ENCODE measurements at places on chromosomes 4 and X.

- DNase-seq, result peak; percentile 71
Observed at GRCh38 chrX:135477576-135477975, 42.9 kb upstream of the INTS6L start.

- no peak for DNase-seq
Observed at GRCh38 chr4:89067417-89067816, 10.4 kb upstream of the FAM13A start.

DNA sequence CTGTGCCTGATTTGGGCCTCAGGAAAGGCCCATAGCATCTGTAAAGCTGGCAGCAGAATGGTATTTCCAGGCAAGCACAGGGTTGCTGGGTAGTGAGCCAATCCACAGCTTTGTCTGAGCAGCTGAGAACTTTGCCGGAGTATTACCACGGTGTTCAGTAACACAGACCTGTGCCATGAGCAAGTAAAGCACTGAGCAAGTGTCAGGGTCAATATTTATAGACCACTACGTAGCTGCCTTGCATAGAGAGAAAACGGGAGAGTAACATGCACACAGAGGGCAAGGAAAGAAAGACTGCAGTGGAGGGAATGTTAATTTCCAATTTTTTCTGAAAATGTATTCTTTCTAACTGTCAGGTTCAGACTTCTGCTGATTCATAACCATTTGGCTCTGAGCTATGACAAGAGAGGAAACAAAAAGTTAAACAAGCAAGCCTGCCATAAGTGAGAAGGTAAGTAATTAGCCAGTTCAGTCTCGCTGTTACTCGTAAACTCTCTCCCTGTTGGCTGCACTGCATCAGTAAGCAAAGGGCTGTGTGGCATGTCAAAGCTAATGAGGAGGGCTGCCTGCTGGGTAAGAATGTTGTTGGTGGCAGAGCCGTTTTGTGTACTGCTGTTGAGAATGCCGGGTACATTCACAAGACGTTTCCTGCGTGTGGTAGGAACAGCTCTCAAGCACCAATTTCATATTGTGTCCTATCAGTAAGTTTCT, 238.1 kb downstream of the BMPR1B start:
- DNase-seq, result peak; percentile 58

- peak; percentile 41 for DNase-seq
Observed at GRCh38 chrX:54785901-54786300, 12.2 kb downstream of the ITIH6 start.

DNA sequence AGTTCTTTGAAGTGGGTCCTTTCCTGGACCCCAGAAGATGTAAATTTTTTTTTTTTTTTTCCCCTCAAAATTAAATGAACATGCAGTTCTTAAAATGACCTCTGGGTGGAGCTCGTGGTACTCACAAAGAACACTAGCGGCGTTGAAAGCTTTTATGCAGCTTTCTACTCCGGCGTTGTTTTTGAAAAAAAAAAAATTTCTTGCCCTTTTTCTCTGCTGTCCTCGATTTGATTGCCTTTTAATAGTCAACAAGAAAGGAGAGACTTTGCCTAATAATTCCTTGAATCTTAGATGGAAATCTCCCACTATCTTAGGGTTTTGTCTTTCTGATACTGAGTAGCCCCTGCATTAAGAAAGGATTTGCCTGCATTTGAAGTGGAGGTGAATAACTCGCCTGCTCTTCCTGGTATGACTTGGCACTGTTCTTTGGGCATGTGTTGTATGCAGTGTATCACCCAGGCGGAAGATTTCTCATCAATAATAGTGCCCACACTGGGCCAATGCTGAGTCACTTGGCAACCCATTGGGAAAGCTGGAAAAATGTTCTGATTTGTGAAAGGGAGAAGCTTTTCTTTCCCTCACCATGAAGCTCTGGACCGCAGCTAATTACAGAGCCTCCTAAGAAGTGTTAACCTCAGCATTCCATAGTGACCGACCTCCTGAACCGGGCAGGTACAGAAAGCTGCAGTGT, 104.0 kb downstream of the PHEX start:
- DNase-seq, result peak; percentile 60

GRCh38 chrX:2397229-2398063, 103.3 kb downstream of the DHRSX start:
- no peak for DNase-seq

DNA sequence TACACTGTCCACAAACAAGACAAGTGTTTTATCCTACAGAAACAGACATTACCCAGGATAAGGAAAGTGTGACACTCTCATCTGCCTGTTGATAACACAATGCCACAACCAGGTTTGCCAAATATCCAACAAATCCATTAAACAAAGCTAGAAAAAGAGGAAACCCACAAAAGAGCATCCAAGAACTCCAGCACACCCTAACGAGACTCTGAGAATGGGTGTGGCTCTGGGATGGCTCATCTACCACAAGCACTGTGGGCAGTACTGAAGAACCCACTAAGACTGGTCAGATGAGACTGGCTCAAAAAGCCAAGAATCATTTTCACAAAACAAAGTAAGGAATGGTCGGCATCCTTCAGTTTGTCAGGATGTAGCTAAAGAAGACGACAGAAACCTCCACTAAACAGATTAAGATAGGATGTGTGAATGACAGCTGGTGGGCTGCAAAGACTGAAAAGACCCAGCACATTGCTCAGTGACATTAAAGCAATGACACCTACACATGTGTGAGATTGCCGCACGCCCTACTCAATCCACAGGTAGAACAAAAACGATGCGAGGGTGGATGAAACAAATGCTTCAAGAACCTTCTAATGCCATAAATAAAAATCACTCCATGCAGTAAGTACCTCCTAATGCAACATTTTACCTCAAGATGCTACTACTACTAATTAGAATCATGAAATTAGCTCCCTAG, 14.7 kb downstream of the ATP8A1 start:
- DNase-seq, result no peak

DNA sequence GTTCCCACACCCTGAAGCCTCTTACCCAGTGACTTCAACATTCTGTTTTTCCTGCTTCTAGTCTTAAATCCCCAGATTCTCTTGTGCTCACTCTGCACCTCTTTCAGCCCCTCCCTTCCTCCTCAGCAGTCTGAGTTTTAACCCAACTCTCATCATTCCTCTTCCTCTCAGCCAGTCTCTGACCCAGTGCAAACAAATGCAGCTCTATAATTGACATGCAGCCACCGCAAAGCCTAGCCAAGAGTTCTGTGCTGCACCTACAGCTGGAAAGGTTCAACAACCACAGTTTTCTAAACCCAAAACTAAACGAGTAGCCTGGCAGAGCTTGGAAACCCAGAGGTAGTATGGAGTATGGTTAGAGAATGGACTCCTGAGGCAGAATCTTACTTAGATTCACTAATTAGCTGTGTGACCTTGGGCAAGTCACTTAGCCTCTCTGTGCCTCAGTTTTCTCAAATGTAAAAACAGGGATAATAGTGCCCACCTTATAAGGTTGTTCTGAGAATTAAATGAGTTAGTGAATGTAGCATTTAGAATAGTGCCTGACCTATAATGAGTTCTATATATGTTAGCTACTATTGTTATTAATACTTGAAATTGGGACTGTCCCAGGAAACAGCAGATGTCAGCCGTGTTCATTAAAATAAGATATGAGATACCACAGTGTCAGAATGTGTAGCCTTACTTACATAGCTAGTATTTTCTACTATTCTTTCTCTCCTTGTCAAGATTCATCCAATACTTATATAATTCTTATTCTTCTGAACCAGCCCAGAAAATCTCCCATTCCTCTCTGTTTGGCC, 3.5 kb downstream of the TMEM154 start:
- DNase-seq, result no peak

- no peak for DNase-seq
Observed at GRCh38 chrX:97860226-97860625, 976.5 kb downstream of the RPA4 start.

- no peak for DNase-seq
Observed at GRCh38 chrX:2712890-2713840, 22.1 kb downstream of the CD99 start.

GRCh38 chrX:1274786-1275185, 6.2 kb downstream of the CSF2RA start:
- no peak for DNase-seq

DNA sequence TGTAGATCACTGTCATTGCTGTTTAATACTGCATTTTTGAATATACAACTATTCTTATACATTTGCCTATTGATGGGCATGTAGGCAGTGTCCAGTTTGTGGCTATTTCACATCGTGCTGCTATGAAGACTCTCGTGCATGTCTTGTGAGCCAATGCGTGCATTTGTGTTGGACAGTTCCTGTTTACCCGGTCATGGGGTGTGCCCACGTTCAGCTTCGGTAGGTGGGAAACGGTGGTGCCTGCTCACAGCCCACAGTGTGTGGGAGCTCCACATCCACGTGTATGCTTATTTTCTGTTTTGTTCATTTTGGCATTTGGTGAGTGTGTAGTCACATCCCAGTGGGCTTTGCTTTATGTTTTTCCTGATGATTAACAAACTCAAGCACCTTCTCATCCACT, 19.7 kb upstream of the RNF212 start:
- DNase-seq, result no peak

DNA sequence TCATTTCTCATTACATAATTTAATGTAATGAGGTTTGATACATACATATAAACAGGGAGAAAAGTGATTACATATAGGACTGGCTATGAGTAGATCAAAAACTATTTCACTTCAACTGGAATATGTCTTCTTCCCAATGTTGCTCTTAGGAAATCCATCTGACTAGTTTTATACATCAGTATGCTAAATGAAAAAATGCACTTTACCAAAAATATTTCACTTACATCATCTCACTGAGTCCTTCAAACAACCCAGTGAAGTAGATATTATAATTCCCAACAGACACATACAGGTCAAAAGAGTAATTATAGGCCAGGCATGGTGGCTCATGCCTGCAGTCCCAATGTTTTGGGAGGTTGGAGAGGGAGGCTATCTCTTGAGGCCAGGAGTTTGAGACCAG, 215.9 kb downstream of the MID1 start:
- DNase-seq, result no peak

DNA sequence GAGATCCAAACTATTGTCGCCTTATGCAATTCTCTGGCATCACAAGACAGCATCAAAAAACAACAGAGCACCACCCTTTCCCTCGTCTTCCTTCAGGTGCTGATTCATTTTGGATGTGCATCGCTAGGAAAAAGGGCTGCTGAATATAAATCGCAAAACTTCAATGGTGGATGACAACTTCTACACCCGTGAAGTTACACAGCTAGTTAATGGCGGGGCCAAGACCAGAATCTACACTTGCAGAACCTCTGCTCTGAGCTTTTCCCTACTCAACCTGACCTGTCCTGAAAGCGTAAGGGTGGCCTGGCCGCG, 674 bp downstream of the GNPDA2 start:
- no peak for DNase-seq

GRCh38 chr4:185782523-185782922, 29.5 kb downstream of the SORBS2 start:
- no peak for DNase-seq

DNA sequence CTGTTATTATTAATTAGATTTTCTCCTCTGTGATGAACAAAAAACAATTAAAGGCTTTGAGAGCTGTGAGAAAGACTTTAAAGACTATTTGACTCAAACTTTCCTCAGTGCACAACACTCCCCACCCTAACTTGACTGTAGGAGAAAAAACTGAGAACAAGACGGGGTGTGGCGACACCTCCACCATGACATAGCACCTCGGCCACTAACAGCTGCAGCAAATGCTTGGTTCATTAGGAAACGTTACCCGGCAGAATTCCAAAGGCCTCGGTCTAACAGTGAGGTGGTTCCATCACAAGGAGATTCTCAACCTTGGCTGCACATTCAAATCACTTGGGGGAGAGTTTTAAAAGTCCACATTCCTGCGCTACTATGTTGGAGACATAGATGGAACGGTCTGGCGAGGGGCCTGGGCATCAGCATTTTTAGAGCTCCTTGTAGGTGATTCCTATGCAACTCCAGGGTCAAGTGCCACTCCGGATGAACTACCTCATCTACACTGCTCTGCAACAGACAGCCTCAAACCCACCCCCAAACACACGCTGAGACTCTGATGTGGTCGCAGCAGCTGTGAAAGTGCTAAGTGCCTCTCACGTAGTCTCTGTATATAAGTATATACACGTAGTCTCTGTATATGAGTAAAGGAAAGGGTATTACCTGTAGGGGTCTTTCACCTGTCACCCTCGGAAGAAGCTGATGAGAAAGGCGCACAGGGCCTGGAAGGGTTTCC, 1.0 kb downstream of the FGFBP2 start:
- DNase-seq, result no peak

- DNase-seq, result no peak
Observed at GRCh38 chr4:185276036-185276435, 66.6 kb downstream of the SNX25 start.

DNA sequence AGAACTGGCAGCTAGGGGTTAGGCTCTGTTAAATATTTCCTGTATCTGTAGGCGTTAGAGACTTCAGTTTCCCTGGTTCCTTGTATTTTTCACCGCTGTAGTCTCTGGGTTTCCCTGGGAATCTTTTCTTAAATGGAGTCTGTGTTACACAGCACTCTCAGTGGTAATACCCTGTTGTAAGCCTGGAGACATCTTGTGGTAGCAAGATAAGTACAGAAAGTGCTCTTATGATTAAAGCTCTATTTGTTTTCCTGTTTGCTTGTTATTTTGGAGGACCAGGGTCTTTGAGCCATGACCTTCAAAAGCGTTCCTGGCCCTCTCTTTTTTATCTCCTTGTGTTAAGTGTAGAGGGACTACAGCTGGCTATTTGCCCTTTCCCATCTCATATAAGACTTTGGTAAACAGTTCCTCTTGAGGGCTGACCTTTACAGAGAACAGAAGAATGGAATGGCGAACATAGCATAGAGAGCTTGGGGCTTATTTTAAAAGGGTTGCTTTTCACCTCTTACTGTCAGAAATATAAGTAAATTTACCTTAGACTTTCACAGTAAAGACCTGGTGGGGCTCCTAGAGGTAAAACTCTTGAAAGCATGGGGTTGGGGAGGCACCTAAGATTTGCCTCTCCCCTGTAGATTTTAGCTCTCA, 782.5 kb downstream of the FAT4 start:
- DNase-seq, result no peak

DNA sequence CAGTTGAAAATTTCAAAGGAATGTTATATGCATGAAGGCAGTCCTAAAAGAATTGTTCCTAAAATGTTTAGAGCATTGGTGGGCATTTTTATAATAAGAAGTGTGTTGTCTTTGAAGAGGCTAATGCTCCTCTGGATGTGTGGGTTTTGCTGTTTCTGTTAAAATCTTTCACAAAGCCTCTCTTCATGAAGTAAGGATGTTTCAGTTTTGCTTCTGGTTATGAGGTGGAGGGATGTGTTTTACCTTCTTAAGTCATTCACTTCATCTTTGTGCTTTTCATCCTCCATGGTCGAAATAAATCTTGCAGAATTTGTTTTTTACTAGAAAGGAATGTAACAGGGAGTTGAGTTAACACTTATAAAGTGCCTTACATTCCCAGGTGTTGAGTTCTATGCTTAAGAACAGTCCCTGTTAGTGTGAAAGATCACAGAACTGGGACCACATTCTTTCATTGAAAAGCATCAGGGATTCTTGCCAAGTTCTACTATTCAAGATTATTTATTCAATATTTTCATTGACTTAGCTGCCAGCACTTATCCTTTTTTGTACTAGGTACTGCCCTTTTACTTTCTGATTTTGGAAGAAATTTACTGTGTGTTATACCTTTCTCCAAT, 21.1 kb downstream of the FHIP1A start:
- DNase-seq, result peak; percentile 63

GRCh38 chr4:141220271-141220670, 424 bp upstream of the ZNF330 start:
- peak; percentile 38 for DNase-seq

GRCh38 chr4:8321771-8322170, 52.2 kb downstream of the HTRA3 start:
- no peak for DNase-seq

Data from GM23338 (cell line).